ENCODE measurements at places on chromosomes 16 and 17.

GRCh38 chr16:85979605-85980004 lies 80.6 kb downstream of the IRF8 start:
- no peak for DNase-seq

DNA sequence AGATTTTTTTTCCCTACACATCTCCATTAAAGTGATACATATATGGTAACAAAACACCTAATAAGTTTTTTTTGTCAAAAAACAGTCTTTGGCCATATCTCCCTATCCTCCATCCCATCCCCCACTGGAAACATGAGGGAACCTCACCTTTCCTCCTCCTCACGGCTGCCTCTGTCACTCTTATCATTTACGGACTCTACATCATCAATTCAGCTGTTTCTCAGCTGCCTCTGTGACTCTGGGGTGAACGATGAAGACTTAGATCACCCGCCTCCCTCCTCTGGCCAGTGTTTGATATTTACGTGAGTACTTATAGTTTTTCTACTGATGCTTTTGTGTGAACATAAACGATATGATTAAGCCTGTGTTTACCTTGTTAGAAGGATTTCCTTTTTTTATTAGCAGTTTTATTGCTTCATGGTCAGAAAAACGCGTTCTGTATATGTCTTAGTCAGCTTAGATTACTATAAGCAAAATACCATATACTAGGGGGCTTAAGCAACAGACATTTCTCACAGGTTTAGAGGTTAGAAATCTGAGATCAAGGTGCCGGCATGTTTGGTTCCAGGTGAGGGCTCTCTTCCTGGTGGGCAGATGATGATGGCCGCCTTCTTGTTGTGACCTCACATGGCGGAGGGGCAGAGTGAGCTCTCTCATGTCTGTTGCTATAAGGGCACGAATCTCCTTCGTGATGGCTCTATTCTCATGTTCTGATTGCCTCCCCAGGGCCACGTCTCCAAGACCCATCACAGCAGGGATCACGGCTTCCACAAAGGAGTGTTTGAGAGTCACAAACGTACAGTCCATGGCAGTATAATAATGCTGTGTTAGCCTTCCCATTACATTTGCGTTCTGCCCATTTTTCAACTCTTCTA lies 32.1 kb downstream of the DNAH17 start:
- no peak for DNase-seq

GRCh38 chr16:76583945-76584344 lies 306.7 kb downstream of the CNTNAP4 start:
- DNase-seq, result no peak

DNA sequence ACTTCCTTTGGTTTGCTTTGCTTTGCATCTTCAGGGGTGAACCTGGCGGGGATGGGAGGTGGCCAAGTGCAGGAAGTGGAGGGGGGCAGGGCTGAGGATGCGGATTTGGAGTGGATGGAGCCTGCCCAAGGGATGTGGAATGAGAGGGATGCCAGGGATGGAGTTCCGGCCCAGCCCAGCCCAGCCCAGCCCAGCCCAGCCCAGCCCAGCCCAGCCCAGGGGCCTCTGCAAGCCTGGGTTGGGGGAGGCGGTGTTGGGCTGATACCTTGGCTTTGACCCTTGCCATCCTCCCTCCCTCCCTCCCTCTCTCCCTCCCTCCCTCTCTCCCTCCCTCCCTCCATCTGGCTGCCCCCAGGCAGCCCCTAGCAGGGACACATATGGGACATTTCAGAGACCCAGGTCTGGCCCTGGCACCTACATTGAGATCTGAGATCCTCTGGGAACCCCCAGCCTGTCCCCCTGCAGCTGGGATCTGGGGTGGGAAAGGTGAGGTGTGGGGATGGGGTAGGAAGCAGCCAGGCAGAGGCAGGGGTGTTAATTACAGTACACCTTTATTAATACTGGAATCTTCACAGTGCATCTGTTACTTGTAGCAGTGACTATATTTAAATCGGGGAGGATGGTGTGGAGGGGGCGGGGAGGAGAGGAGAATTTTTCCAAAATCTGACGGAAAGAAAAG lies 14.5 kb downstream of the IL34 start:
- DNase-seq, result no peak

DNA sequence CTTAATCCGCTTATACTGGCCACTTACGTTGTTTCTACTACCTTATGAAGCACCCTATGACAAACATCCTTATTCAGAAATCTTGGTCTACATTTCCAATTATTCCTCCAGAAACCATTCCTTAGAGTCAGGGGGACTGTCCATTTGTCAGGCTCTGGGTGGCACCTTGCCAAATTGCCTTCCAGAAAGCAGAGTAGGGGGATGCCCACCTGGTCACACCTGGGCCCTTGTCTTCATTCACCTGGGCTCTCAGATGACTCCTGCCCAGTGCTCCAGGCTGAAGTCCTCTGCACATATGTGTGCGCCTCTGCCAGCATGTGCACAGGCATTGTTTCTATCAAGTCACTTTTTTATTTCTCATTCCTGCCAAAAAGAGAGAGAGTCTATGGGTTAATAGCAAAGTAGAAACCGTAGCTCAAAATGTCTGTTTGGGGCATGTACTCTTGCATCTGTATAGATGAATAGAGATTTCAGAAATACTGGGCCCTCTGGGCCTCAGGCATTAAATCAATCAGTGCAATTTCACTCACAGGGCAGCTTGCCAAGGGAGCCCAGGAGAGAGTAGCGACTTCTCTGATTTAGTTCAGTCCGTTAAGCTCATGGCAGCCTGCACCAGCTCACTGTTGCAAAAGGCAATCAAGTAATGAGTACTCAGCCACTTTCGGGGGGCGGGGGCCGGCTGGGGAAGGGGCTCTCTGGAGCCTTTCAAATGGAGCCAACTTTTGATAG lies 104.7 kb downstream of the SOCS1 start:
- DNase-seq, result no peak

DNA sequence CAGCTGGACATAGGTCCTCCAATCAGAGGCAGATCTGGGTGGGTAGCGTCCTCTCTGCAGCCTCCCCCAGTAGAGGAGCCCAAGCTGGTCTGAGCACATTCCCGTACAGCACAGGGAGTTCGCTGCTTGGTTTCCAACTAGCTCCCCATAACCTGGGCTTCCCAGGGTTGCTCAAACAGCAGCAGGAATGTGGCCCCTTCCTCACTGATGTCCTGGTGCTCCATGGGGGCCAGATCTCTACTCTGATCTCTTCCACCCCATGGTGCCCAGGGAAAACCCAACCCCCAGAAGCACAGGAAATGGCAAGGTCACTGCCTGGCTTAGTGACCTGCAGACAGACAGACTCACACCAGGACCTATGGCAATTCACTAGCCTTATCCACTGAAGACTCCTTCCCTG lies 11.1 kb upstream of the MMP2 start:
- no peak for DNase-seq

DNA sequence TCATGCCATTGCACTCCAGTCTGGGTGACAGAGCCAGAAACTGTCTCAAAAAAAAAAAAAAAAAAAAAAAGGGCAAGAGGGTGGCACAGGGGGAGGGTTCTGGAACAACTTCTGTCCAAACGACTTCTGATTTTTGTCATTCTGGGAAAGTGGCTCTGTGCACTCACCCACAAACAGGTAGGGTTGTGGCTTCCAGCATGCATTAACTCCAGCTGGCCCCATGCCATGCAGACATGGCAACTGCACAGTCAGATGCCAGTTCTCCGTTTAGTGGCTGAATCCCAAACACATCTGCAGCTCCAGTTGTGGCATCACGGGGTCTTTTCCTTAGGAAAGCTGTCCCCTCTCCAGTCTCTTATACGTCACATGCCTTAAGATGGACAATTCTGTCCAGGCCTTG lies 30.3 kb downstream of the B4GALNT2 start:
- no peak for DNase-seq

DNA sequence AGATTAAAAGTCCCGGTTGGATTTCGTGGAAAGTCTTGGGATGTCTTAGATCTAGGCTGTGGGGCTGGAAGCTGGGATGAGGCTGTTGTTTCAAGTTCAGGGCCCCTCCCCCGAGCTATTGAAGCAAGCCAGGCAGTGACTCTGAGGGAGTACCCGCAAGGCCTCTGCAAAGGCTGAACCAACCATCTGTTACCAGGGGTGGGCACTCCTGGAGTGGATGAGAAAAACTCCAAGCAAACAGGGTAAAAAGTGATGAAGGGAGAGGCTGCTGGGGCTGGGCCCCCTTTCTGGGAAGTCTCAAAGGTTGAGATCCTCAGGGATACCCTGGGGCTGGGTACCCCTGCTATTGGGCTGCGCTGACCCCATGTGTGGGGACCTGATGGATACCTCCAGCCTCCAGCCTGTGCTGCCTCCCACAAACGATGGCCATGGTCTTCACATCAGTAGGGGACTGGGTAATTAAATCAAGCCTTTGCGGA lies 82.4 kb upstream of the KIFC3 start:
- no peak for DNase-seq

DNA sequence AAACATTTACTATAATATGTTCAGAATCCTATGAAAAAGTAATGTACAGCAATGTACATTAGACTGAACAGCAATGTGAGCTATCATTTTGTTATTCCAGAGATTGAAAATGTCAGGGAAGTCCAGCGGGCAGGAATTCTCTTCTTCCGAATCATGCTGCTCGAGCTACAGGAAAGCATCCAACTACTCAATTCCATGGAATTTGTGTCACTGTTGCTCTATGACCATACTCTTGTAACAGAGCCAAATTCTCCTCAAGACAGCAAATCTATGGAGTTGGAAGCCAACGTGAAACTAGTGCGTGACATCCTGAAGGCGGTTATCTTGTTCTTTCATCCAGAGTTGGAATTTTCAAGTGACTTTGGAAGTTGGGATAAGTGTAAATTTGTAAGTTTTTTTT lies 24.8 kb upstream of the NSRP1 start:
- no peak for DNase-seq

- DNase-seq, result no peak
Measured at GRCh38 chr16:10037751-10038150, 144.5 kb downstream of the GRIN2A start.

DNA sequence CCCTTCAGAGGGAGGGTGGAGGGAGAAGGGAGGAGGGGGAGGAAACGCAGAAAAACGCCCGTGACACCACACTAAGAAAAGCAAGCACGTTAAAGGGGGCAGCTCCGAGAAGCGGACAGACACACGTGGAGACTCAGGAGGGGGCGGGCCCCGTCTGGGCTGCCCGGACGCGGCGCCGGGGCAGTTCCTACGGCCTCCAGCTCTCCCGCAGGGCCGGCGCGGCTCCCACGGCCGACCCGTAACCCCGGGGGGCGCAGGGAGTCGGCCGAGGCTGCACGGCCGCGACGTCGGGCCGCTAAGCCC lies 362 bp downstream of the KLHDC4 start:
- peak; percentile 38 for DNase-seq

DNA sequence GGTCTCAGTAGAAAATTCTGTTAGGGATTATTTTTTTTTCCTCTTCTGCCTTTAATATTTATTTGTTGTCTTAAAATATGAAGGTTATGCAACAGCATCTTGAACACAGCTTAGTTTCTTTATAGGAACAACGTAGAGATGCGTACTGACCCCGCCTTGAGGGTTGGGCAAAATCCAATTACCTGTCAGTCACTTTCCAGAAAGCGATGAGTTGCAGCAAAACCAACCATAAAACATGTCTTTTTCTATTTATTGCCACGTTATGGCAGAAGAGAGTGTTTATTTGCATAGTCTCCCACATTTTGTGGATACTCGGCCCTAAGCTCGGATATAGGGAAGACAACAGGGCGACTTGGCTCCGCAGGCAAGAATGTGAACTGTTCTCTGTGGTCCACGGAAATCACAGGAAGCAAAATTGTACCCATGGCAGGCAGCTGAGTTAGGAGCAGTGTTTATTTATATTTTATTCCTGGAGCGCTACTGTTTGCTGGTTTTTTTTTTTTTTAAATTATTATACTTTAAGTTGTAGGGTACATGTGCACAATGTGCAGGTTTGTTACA lies 44.3 kb upstream of the CACNG5 start:
- no peak for DNase-seq

GRCh38 chr17:81904600-81905423 lies 2.8 kb downstream of the NPB start:
- no peak for DNase-seq

DNA sequence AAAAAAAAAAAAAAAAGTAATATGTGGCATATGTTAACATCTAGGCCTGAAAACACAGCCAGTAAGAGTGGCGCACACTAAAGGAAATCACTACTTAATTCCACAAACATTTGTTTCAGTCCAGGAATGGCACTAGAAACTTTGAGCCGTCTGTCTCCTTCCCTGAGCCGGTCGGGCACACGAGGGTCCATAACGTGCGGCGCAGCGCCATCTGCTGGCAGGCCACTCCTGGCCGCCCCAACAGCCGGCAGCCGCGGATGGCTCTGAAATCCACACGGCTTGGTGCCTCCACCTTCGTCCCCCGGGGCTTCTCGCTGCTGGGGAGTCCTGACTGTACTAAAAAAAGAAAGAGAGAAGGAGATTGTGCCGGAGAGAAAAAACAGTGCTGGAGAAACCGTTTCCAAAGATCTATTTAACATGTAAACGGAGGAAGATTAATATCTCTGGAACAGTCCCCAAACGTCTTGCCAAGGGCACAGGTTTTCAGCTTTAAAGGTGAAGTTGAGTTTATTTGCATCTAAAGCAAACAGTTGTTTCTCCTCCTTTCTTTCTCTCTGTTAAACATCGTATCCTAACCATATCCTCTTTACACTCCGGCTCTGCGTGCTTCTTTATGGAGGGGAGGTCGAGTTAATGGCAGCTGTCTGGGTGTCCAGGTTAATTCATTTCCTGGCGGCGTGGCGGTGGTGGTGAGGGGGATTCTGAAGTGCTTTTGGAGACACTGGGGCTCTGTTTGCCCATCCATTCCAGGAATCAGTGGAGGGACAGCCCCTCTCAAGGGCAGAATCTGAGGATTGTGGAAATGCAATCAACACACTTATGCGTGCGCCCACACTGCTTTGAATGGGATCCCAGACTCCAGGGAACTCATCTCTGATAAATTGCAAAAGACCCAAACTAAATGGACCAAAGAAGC lies 611.3 kb upstream of the SALL1 start:
- peak; percentile 2 for DNase-seq
